Effector memory CD4-positive, alpha-beta T cell (primary cell): ENCODE measurements at places on chromosomes 6 and 20.

- no peak for DNase-seq
These were observed 62.2 kb downstream of the ZDHHC14 start for GRCh38 chr6:157443066-157443800.

- DNase-seq = no peak
These were observed 26.0 kb upstream of the CRIP3 start for GRCh38 chr6:43334466-43335095.

GRCh38 chr6:2542858-2543218 is 207.9 kb downstream of the MYLK4 start:
- DNase-seq = no peak

GRCh38 chr20:12241065-12241464 is 323.4 kb downstream of the BTBD3 start:
- DNase-seq = no peak

GRCh38 chr6:153216789-153217188 is 85.7 kb upstream of the RGS17 start:
- DNase-seq = no peak

DNA sequence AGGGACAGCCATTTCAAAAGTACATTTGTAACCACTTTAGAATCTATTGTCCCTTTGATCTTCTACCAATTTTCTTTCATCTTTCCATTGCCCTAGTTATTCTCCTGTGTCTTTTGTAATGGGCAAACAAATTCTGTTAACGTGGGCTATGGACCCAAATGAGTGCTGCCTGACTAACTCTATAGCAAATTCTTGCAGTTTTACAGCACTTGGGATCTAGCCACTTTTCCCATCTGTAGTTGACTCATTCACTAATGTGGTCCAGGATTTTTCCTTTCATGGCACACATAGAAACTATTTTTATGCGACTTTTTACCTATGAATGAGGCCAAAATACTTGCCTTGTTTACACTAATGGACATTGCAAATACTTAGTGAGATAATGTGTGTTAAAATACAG is 52.0 kb downstream of the GRIK2 start:
- DNase-seq = no peak

DNA sequence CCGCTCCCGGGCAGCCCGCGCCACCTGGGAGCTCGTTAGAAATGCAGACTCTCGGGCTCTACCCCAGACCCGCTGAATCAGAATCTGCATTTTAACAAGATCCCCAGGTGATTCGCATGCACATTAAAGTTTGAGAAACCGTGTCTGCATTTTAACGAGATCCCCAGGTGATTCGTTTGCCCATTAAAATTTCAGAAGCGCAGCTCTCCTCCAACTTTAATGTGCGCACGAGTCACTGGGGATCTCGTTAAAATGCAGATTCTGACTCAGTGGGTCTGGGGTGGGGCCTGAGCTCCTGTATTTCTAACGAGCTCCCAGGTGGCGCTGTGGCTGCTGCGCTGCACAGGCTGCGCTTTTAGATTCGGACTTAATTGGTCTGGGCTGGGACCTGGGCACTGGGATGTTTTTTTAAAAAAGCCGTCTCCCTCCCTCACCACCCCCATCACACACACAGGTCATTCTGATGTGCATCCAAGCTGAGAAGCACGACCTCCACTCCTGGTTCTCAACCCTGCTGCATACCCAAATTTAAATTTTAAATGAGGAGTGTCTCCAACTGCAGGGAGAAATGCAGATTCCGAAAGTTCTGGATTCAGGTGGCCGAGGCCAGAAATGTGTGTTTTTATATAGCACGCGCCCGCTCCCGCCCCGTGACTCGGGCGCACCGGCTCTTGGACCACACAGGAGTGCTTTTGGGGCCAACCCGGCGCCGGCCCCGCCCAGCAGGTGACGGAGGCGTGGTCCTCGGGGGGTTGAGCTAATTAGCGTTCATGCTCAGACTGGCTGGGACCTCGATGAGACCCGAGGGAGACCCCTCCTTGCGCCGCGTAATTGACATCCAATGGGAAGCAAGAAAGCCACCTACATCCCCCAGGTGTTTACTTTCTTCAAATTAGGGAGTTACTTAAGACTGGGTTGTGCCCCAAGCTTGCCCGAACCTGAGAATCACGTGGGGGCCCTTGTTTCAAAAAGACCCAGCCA is 85.8 kb downstream of the ZFP64 start:
- no peak for DNase-seq

- no peak for DNase-seq
These were observed 2.5 kb downstream of the SCML4 start for GRCh38 chr6:107821591-107821990.

- DNase-seq = no peak
These were observed 5.6 kb downstream of the CST3 start for GRCh38 chr20:23631981-23632710.

- DNase-seq = no peak
These were observed 291.8 kb upstream of the ZFP64 start for GRCh38 chr20:52483382-52483781.

DNA sequence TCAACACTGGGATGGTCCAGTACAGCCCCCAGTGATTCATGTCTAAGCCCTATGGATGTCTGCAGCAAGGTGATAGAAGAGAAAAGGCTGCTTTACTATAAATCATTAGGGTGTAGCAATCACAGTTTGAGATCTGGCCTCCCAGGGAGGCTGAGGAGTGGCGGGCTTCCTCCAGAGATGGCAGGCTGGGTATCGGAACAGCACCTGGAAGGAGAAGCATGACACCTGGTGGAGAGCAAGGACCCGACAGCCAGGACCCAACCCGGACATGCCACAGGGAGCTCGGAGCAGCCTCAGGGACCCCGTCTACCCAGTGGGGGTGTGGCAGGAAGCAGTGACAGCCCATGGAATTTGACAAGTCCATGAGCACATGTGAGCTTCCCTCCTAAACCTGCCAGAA is 114.8 kb upstream of the CD93 start:
- DNase-seq = no peak

DNA sequence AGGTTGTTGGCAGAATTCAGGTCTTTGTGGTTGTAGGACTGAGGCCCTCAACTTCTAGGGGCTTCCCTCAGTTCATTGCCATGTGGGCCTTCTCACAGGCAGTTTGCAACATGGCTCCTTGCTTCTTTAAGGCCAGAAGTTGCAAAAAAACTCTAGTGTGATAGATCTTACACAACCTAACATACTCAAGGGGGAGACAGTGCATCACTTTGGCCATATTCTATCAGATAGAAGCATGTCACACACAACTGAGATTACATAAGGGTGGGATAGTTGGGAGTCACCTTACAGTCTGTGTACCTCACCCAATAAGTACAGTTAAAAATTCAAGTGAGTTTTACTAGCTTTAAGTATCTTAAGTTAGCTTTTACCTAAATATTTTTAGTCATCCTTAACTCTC is 1.6 kb downstream of the SIRPD start:
- DNase-seq = no peak

DNA sequence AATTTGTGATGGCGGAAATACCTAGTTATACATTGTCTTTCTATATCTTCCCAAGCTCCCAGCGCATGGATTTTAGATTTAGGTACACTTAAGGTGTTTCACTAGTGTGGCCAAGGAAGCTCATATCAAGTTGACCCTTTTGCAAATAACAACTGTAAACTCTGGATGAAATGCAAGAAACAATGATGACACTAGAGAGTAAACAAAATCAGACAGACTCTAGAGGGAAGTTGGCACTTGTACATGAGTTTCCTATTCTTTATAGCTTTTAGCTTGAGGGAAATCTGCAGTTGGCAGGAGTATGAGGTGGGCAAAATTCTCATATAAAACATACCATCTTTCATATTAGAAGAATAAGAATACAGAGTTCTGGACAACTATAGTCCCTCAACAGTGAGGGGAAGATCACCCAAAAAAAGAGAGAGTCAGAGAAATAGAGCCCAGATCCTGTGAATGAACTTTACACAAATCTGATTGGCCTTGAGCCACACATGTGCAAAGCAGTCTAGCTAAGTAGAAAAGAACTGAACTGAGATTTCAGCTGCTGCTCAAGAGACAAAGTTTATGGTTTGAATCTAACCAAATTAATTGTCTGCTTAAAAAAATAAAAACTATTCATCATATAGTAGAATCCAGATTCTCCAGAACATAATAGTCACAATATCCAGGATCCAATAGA is 26.1 kb downstream of the TXLNB start:
- DNase-seq = no peak

GRCh38 chr6:54525731-54526130 is 217.5 kb downstream of the TINAG start:
- DNase-seq = no peak

DNA sequence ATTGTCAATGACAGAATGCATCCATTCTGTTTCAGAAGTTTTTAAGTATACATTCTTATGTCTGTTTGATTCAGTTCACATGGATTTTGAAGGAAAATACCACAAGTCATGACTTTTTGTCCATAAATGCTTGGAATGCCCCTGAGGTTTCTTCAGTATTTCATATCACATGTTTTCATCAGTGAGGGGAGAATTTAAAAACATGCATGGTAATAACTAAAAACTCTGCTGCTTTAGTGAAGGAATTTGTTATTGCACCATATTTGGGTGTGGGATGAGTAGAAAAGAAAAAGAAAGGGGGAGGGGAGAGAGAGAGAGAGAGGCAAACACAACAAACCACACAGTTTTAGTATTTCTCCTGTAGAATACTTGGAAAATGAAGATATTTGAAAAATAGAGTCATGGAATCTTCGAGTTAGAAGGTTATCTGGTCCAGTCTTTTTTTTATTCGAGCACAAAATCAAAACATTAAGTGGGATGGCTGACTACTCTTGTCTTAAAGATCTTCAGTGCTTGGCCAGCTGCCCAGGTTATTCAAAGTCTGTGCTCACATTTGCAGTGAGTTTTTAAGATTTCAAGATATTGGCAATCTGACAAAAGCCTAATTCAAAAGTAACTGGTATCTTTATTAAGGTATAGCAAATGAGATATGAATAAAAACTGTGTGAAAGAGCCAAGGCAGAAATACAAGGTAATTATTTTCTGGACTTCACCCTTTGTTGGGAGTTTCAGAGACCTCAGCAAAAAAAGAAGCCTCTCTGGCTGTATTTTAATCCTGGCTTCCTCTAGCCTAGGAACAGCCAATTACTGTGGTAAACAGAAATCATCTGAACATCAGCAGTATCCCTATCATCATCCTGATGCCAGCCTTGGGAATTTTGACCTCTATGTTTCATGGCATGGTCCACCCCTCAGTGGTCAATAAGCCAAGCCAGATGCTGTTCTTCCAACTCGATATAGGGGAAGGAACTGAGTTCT is 687.9 kb upstream of the CITED2 start:
- DNase-seq = no peak

DNA sequence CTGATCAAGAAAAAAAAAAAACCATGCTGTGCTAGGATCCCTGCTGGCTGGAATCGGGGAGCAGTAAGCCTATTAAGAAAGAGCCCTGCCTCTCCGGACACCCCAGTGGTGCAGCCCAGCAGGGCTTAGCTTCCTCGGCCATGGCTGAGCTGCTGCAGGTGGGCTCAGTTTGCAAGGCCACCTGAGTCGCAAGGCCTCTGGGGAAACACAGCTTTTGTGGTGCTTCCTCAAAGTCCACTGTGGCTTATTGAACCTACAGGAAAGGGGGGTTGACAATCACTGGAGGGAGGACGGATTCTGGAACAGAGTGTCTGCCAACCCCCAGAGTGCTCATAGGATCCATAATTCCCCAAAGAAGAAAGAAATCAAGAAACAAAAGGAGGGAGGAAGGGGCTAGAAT is 240.8 kb downstream of the SMOC2 start:
- no peak for DNase-seq
